ENCODE measurements at places on chromosomes 11 and 22.

DNA sequence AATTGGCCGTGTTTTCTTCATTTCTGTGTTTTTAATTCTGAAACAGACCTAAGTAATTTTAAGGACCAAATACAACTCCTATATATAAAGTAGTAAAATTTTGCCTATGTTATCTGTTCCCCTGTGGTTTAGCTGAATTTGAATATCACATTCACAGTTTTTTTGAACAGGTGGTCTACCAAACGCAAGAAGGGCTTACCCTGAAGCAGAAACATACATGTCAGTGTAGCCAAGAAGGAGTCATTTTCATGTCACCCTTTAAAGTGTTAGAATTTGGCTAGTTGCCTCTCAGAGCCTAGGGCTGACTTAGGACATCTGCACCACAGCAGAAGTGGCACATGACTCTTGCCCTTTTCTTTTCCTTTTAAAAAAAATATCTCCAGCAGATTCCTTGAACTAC, 34.3 kb downstream of the MYBPC3 start:
- no peak for DNase-seq

GRCh38 chr11:87775036-87775435, 400.2 kb downstream of the RAB38 start:
- peak; percentile 31 for DNase-seq

DNA sequence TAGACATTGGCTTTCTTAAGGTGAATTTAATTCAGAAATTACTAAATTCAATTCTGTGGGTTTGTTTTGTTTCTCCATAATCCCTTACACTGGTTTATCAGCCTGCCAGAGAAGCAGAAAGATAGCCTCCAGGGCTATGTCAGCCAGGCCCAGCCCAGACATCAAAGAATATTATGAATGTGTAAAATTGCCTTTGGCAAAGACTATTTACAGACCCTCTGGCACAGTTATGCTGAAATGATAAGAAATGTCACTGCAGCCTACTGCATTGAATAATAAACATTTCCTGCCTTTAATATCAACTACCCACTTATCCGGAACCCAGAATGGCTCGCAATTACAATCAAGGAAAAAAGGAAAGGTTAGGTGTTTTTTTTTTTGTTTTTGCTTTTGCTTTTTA, 562.5 kb upstream of the LRRC4C start:
- DNase-seq, result no peak

DNA sequence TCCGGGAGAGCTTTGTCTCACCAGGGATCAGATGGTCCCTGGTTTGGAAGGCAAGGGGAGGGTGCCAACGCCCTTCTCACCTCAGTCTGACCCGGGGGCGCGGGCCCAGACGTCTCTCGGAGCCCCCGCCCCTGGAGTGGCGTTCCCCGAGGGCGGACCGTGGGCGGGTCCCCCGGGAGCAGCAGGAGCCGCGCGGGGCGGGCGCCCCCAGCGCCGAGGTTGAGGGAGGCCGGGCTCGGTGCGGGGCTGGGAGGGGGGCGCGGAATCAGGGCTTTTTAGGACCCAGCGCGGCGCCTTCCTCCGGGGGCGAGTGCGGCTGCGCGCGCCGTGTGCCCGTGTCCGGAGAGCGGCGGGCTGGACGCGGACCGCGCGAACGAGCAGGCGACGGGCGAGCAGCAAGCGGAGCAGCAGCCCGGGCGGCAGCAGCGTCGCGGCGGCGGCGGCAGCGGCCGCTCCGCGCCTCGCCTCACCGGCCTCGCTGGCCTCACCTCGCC, at the start of gene KCNC1:
TSS of gene KCNC1 (plus strand) at position 364 of the 494 bp plus-strand sequence. CDS start 1,222 bp downstream, outside the sequence.
- DNase-seq, result peak; percentile 93

Measured in NCI-H69 (cell line).